ENCODE measurements at places on chromosomes 12 and 14. TPM values are rescaled to one million over a fixed set of nuclear protein-coding genes. Genes with fewer than 3 reads are reported as not detected.

Gene CISTR
- total RNA-seq, result not detected

Gene METTL17
- total RNA-seq, result 57.4 TPM

DNA sequence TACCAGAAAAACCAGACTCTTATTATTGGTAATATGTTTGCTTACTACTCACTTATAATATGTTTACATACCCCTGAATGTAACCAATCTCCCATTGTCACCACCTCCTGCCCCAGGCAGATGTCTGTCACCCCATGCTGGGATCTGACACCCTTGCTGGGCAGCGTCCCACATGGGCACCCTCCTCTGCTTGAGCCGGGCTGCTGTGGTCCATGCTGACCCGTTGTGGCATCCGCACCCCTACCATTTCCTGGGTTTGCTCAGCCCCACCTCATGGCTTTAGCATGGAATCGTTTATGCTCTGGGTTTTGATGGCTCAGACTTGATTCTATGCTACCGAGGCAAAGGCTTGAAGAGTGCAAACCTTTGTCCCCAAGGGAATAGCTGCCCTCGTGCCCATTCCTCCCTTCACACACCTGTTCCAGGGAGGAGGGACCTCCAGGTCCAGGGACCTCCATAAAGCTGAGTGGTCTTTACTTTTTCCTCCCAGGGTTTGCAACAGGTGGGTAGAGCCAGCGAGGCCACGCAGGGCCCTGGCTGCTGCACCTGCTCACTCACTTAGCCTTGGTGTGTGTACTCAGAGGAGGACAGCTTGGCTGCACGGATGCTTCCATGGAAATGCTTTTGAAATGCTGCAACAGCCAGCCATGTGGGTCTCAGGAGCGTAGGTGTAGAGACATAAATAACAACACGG, 68.7 kb downstream of the PRMT8 start:
- no peak overlapping the region for H3K4me3 ChIP-seq
- H3K4me1 ChIP-seq, result no peaks in the 10 kb centered on the region
- peaks cover 8% of the 10 kb centered on the region for H3K27me3 ChIP-seq
- H3K36me3 ChIP-seq, result no peaks in the 10 kb centered on the region

DNA sequence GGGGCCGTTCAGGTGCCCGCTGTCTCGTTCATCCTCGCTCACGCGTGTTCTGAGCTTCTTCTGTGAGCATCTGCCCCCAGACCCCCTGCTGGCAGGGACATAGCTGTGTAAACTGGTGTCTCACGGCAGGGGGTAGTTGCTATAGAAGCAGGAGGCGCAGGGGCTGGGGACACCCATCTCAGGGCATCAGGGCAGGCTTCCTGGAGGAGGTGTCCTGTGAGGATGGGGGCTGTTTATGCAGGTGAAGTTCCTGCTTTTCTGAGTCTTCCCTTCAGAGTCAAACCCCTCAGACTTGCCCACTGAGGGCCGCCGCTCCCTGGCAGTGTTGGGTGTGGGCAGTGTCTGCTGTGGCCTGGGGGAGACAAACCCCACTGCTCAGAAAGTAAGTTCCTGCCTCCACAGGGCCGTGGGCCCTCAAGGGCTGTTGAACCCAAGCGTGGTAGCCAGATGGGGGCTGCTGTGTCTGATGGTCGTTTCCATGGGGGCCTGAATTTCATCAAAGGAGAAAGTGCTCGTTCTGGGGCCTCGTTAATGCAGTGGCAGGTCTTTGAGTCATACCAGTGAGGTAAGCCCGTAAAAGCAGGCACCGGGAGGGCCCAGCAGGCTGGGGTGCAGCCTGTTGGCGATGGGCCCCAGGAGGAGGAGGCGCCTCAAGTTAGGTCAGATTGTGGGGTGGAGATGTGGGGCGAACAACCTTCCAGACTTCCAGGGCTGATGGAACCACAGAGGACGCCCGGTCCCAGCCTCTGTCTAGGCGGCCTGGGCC, 23.4 kb downstream of the KIF26A start:
- H3K4me3 ChIP-seq, result no peak overlapping the region
- no peaks in the 10 kb centered on the region for H3K27me3 ChIP-seq
- no peaks in the 10 kb centered on the region for H3K36me3 ChIP-seq
- no peak for DNase-seq
- H3K4me1 ChIP-seq, result no peaks in the 10 kb centered on the region
- H3K27ac ChIP-seq, result no peak overlapping the region
